ENCODE measurements at places on chromosomes 3 and 15. TPM values are rescaled to one million over a fixed set of nuclear protein-coding genes. Genes with fewer than 3 reads are reported as not detected.

The ZNF80 gene
- not detected for total RNA-seq

The CDHR4 gene
- total RNA-seq = 1.2 TPM

The HCLS1 gene
- 6.3 TPM for total RNA-seq

The HHLA2 gene
- total RNA-seq = under 0.01 TPM

The TRANK1 gene
- total RNA-seq = 1.4 TPM

The NANOGP8 gene
- not detected for total RNA-seq

The CPNE4 gene
- not detected for total RNA-seq

The MCF2L2 gene
- total RNA-seq = 0.98 TPM

The RAD54L2 gene
- total RNA-seq = 23.9 TPM

The C3orf85 gene
- total RNA-seq = not detected

The EPHA6 gene
- total RNA-seq = not detected

The CASR gene
- not detected for total RNA-seq

The GOLGA6L4 gene
- 1.6 TPM for total RNA-seq

The MAPKBP1 gene
- 19.6 TPM for total RNA-seq

The BFSP2 gene
- not detected for total RNA-seq
